Activated CD4-positive, alpha-beta T cell treated with anti-CD3 and anti-CD28 coated beads for 4 hours (primary cell): ENCODE measurements at places on chromosomes 2 and 18.

DNA sequence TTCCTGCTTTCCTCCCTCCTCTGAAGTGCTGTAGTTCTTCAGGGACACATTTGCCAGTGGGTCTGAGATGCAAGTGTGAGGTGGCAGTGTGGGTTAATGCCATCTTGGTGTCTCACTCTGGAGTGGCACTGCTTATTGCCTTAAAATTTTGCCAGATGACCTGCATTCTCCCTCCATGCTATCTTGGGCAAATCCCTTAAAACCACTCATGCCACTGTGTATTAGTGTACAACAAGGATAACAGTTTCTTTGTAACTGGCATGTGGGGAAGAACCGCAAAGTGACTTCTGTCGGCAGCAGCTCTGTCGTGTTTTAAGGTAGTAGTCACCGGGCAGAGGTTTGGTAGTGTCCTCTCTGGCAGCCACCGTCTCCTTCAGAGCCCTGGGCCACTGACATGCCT lies 124.2 kb downstream of the NEDD4L start:
- DNase-seq: no peak

DNA sequence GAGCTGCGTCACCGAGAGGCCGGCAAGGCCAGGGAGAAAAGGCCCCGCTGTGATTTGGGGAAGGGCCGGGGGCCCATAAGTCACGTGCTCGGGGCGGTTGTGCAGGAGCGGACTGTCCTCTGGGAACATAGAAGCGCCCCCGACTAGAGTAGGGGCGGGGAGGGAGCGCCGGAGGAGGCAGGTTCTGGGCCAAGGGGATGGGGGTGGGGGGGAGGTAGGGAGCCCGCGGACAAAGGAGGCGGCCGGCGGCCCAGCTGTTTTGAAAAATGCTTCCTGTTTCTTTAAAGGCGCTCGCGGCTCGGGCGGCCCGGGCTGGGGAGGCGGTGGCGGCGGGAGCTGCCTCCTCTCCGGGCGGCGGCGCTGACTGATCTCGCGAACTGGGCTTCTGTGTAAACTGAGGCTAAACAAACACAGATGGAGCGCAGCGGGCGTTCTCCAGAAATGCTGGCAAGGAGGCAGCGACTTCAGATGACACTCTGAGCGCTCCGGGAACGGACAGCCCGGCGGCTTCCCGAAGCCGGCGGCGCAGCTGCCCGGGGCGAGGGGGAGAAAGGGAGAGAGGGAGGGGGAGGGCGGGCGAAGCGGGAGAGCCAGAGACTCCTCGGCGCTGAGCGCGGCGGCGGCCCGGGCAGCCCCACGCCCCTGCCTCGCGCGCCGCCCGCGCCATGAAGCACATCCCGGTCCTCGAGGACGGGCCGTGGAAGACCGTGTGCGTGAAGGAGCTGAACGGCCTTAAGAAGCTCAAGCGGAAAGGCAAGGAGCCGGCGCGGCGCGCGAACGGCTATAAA lies at the start of gene ATOH8:
Gene ATOH8, plus strand, starts transcription at position 467 of the 788 bp plus-strand sequence. Its CDS starts 199 bp downstream, at position 666.
- DNase-seq: no peak

GRCh38 chr2:11832531-11832930 lies 86.1 kb downstream of the LPIN1 start:
- DNase-seq: no peak

GRCh38 chr2:17803497-17803896 lies 12.8 kb upstream of the MSGN1 start:
- DNase-seq: no peak

- peak; percentile 9 for DNase-seq
Observed at GRCh38 chr2:144350151-144350802, 169.6 kb downstream of the ZEB2 start.

- DNase-seq: no peak
Observed at GRCh38 chr2:206098471-206098870, 12.5 kb upstream of the INO80D start.

DNA sequence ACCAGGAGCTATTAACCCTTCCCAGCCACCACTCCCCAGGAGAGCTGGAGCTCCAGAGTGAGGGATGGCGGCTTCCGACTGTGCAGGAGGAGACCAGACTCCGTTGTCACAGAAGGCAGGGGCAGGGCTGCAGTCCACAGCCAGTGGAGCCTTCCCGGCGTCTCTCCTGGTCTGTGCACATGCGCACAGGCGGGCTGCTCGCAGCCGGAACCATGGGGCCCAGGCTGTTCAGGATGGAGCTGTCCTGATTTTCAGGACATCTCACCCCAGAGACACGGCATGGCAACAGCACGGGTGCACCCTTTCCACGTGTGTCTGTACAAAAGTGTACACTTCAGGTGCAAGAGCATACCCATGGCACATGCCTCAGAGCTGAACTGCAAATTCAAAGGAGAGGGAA lies 28.9 kb downstream of the EIPR1 start:
- DNase-seq: no peak

GRCh38 chr2:172047566-172048507 lies 37.5 kb upstream of the DLX1 start:
- no peak for DNase-seq

- DNase-seq: no peak
Observed at GRCh38 chr2:30512243-30512886, 65.3 kb downstream of the LCLAT1 start.

GRCh38 chr18:49137093-49137492 lies 186.3 kb upstream of the SMAD7 start:
- no peak for DNase-seq

DNA sequence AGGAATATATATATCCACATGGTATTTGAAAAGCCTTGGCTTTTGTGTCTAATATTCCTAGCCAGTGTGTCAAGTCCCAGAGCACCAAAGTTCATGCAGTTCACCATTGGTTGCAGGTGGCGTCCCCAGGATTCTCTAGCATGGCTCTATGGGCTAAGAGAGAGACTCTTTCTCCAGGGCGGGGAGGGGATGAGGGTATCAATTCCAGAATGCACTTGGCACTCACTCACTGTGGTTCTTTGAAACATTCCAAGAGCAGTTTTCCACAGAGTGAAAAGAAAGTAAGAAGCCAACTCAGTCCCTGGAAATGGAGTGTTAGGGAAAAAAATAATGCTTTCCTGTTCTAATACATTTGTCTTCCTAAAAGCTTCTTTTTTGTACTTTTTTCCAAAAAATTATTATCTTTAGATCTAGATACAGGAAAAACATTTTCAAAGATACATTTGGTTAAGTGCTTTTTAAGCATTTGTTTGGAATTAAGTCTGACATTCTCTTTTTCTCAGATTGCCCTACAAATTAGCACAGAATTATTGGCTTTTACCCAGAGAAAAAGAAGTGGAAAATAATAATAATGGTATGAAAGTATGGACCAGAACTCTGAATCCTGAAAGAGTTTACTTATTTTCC lies 239.9 kb downstream of the PAX3 start:
- DNase-seq: no peak

GRCh38 chr18:12455496-12455895 lies 47.8 kb downstream of the PRELID3A start:
- no peak for DNase-seq

GRCh38 chr18:13909141-13909940 lies 6.0 kb downstream of the MC2R start:
- DNase-seq: no peak

DNA sequence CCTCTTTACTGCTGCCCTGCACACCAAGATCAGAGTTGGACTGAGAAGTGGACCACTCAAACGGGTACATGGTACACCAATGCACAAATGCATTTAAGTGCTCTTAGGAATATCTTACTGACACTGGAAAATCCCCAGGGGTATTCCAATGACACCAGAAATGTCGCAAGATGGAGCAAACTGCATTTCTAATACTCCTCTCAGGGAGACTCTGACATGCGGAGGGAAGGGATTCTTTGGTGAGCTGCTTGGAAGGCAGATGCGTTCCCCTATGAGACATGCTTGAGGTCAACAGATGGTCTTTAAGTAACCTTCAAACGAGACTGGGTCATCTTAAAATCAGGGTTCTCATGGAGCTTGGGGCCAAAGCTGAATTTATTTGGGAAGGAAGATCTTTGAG lies 521.8 kb upstream of the TCF4 start:
- no peak for DNase-seq

GRCh38 chr2:215019521-215020145 lies 118.8 kb downstream of the ABCA12 start:
- no peak for DNase-seq

DNA sequence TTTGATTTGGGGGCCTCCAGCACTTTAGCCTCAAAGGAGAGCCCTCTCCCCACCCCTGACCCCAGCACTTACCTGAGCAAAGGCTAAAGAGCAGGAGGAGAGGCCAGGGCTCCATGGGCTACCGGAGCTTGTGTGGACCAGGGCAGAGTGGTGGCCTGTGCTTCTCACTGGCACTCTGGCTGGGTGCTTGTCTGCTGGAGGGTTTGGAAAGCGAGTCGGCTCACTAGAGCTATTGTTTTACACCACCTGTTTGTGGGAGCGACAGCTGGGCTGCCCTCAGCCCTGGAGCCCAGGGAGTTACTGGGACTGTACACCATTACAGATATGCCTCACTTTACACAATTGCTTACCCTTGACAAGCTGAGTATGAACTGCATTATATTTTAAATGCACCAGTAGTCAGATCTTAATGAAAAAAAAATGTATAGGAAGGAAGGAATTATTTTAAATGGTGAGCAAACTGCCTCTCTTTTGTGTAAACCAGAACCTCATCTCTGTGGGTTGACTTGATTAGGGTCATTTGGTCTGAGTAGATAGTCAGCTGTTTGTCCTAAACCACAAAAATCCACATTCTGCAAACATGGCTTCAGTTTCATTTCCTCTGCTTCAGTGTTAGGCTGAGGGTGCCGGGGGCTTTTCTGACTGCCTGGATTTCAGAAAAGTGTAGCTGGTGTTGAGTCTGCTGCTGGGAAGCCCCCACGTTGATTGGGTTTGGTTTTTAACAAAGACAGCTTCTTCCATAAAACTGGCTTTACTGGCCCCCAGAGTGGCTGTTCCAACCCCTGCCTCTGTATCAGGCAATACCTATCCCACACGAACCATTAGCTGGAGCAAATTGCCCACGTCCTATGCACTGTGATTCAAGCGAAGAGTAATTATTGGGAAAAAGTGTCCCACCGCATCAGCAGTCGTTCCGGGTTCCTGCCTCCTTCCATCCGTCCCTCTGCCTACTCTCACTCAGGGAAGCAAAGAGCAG lies at the start of gene CHRNA1:
Gene CHRNA1, minus strand, starts transcription at position 193 of the 976 bp plus-strand sequence. Its CDS starts 78 bp downstream, at position 115.
- DNase-seq: no peak
